ENCODE measurements at places on chromosomes 11 and 22.

DNA sequence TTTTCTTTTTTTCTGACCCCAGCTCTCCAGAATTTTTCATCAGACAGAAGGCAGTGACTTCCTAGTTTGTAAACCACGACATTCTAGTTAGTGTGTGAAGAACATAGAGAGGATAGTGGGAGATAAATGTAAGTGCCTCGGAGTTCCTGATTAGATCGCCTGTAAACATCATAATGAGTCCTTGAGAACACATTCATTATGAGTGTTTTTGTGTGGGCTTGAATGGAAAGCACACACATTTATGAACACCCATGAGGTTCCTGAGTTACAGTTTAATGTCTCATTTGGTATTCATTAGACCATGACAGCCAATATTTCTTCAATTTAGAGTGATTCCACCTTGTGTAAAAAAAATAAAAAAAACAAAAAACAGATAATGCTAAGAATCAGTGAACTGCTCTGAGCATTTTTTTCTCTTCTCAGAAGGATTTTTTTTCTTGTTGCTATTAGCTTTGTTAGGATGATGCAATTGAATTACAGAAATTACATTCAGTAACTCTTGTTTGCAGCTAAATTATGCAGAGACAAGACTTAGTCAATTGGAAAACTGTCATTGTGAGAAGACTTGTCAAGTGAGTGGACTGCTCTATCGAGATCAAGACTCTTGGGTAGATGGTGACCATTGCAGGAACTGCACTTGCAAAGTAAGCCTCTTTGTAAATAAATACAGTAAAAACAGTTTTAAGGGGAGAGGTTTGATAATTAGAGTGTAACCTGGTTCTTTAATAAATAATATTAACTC lies 257.6 kb downstream of the NELL1 start:
- no peak for DNase-seq

DNA sequence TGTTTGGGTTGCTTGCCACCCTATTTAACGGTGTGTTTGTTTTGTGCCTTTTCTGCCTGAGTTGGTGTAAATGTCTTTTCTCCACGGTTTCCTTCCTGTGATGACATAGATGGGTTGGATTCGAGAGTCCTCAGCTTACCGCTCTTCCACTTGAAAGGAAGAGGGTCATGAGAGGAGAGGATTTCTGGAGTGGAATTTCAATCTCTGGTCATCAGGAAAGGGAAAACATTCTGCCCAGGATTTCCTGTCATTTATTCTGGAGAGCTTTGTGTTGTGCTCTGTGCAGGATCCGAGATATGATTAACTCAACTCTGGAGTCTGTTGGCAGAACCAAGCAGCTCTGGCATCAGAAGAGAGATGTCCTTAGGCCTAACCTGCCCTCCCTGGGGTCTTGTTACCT lies 605.2 kb downstream of the NTM start:
- DNase-seq = no peak

- DNase-seq = no peak
Observed at GRCh38 chr22:28105413-28105812, 186.4 kb upstream of the PITPNB start.

DNA sequence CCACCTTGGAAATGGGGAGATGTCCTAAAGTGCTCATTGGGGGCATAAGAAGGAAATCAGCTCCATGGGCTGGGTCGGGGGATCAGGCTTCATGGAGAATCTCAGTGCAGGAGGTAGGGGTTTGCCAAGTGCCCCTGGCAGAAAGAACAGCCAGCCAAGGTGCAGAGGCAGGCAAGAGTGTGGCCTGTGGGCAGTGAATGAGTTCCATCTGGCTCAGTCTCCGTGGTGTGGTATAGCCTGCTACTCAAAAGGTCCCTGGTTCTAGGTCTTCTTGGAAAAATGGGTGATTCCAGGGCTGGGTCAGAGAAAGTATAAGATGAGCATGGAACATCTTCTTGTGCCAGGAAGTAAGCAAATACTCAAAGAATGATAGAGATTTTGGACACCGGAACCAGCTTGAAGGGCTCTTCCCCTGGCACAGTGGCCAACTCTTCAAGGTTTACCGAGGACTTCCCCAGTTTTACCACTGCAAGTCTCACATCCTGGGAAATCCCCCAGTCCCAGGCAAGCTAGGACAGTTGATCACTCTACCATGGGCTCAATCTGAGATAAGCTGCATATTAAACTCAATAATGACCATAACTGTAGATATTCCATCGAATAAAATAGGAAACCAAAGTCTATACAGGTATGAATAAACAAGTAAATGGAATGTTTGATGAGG lies 10.6 kb upstream of the ARAP1 start:
- DNase-seq = no peak

GRCh38 chr11:24585192-24585591 lies 88.3 kb downstream of the LUZP2 start:
- DNase-seq = no peak

DNA sequence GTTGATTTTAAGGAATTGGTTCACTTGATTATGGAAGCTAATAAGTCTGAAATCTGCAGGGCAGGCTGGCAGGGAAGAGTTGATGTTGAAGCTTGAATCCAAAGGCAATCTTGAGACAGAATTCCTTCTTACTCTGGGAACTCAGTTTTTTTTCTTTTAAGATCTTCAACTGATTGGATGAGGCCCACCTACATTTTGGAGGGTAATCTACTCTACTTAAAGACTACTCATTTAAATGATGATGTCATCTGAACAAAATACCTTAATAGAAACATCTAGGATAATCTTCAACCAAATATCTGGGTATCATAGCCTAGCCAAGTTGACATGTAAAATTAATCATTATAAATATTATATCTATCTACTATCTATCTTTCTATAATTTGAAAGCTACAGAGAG lies 163.2 kb downstream of the PGR start:
- no peak for DNase-seq
